ENCODE measurements at places on chromosomes 7 and 10.
A peak's percentile ranks its signal among the peaks of the same experiment; 100 is the strongest.

DNA sequence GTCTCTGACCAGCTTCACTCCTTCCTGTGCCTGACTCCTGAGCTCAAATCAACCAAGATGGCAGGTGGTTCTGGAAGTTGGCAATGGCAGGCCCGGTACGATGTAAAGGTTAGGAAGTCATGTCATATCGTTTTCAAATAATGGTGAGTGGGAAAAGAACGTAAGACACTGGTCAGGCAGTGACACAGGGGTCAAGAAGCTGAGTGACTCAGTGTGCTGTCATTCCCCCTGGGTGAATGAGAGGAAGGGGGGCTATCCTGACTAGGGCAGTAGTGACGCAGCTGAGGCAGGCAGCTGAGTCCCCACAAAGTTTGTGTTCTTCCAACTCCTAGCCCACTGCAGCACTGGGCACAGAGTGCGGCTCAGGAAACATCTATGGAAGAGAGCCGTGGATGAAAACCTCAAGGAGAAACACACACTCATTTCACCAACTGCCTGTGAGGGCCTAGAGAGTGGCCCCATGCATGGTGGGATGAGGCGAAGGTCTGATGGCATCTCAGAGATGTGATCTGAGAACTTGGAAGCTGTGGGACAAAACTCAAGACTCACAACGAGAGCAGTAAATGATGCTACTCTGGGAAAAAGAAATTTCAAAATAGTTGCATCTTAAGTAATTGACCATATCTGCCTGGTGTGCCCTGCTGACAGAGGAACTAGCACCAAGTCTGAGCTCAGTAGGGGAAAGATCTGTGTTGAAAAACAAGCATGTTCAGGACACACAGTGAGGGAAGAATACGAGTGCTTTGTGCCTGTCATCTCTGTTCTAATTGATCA is 23.2 kb downstream of the CREB3L2 start:
- H3K27me3 ChIP-seq = no peaks in the 10 kb centered on the region
- H3K27ac ChIP-seq = no peak overlapping the region
- H3K36me3 ChIP-seq = peaks cover 18% of the 10 kb centered on the region
- H3K4me3 ChIP-seq = no peak overlapping the region
- H3K4me1 ChIP-seq = peaks cover 5% of the 10 kb centered on the region

DNA sequence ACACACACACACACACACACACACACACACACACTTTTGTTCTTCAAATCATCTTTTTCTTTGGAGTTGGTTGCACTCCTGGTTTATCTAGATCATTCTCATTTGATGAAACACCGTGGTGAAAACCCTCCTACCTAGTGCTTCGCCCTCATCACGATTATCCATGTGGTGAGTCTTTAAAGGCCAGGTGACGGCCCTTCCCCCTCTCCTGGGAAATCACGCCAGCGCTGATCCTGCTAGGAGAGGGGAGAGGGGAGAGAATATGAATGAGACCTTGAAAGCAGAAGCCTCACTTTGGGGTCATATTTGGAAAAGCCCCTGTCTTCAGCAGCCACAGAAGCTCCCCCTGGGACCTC is 103.9 kb upstream of the LRRC4 start:
- peaks cover 31% of the 10 kb centered on the region for H3K27me3 ChIP-seq
- no peak for DNase-seq
- no peak overlapping the region for H3K27ac ChIP-seq
- H3K4me3 ChIP-seq = peak overlapping the region; percentile 42
- H3K4me1 ChIP-seq = peaks cover 12% of the 10 kb centered on the region
- no peaks in the 10 kb centered on the region for H3K36me3 ChIP-seq

- peak; percentile 56 for DNase-seq
- H3K4me3 ChIP-seq = peak overlapping the region; percentile 38
- H3K27me3 ChIP-seq = no peaks in the 10 kb centered on the region
- peaks cover 49% of the 10 kb centered on the region for H3K36me3 ChIP-seq
- H3K27ac ChIP-seq = peak overlapping the region; percentile 88
Measured at GRCh38 chr10:100508691-100509150, 10.9 kb downstream of the SEC31B start.

GRCh38 chr7:151796871-151797537 is 79.9 kb downstream of the PRKAG2 start:
- H3K27ac ChIP-seq = peak overlapping the region; percentile 40
- no peaks in the 10 kb centered on the region for H3K27me3 ChIP-seq
- no peak for DNase-seq
- H3K36me3 ChIP-seq = no peaks in the 10 kb centered on the region
- no peak overlapping the region for H3K4me3 ChIP-seq
- H3K4me1 ChIP-seq = peaks cover 32% of the 10 kb centered on the region

DNA sequence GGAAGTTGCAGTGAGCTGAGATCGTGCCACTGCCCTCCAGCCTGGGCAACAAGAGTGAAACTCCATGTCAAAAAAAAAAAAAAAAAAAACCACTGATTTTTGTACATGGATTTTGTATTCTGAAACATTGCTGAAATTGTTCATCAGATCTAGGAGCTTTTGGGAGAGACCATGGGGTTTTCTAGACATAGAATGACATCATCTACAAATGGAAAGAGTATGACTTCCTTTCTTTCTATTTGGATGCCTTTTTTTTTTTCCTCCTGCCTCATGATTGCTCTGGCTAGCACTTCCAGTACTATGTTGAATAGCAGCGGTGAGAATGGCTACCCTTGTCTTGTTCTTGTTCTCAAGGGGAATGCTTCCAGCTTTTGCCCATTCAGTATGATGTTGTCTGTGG is 89.1 kb downstream of the ANLN start:
- no peak for DNase-seq
- no peak overlapping the region for H3K27ac ChIP-seq
- H3K4me1 ChIP-seq = peaks cover 15% of the 10 kb centered on the region

GRCh38 chr7:29565982-29566746 is 2.5 kb downstream of the PRR15 start:
- DNase-seq = peak; percentile 8
- no peak overlapping the region for H3K27ac ChIP-seq
- peak overlapping the region; percentile 23 for H3K4me3 ChIP-seq
- peaks cover 21% of the 10 kb centered on the region for H3K4me1 ChIP-seq

DNA sequence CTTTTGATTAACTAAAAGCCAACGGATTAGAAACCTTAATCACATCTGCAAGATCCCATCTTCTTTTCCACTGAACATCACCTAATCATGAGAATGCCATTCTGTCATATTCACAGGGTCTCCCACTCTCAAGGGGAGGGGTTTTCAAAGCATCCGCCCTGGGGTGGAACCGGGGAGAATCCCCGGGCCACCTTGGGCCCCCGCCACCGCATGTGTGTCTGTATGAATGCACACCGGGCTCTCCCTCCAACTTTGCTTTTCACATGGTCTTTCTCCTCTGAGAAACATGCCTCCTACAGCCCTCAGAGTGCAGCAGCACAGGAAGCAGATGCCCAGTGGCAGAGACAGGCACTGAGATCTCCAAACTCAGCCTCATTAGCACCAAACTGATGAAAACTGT is 233.2 kb upstream of the PPP2R2D start:
- DNase-seq = no peak
- no peak overlapping the region for H3K27ac ChIP-seq
- H3K27me3 ChIP-seq = no peaks in the 10 kb centered on the region
- no peaks in the 10 kb centered on the region for H3K36me3 ChIP-seq
- H3K4me1 ChIP-seq = no peaks in the 10 kb centered on the region
- H3K4me3 ChIP-seq = no peak overlapping the region
